Thyroid gland (tissue), 4 donors: ENCODE measurements at places on chromosomes 7 and 10. TPM values are rescaled to one million over a fixed set of nuclear protein-coding genes. Genes with fewer than 3 reads are reported as not detected.

GIMAP5 gene
- total RNA-seq, result 26.5 TPM

PHYHIPL gene
- 0.29 TPM for total RNA-seq

SMKR1 gene
- total RNA-seq, result 0.56 TPM

GATA3 gene
- total RNA-seq, result 1.1 TPM

TCERG1L gene
- 5.4 TPM for total RNA-seq

NCAPG2 gene
- 8.3 TPM for total RNA-seq

ADAM8 gene
- 2.2 TPM for total RNA-seq

GPC2 gene
- 1.3 TPM for total RNA-seq

ATE1 gene
- total RNA-seq, result 66.0 TPM
